ENCODE measurements at places on chromosomes 13 and 19.

- DNase-seq, result no peak
Observed at GRCh38 chr19:13460045-13460444, 46.2 kb downstream of the CACNA1A start.

- peak; percentile 46 for DNase-seq
Observed at GRCh38 chr19:34145741-34146202, 26.5 kb upstream of the LSM14A start.

DNA sequence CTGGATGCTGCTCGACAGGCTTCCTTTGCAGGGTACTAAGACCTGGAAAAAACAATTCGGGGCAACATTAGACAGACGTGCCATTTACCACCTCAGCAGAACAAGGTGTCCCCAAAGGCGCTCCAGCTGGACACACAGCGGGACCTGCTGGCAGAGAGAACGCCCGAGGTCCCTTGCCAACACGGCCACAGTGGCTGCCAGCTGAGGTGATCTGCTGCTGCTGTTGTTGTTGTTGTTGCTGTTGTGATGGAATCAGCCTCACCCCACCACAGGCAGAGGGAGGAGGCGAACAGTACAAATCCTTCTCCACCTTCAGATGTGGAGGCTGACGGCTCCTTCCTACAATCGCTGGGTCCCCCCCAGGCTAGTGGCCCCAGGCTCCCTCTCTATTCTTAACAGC is 25.2 kb downstream of the ANKRD27 start:
- no peak for DNase-seq

DNA sequence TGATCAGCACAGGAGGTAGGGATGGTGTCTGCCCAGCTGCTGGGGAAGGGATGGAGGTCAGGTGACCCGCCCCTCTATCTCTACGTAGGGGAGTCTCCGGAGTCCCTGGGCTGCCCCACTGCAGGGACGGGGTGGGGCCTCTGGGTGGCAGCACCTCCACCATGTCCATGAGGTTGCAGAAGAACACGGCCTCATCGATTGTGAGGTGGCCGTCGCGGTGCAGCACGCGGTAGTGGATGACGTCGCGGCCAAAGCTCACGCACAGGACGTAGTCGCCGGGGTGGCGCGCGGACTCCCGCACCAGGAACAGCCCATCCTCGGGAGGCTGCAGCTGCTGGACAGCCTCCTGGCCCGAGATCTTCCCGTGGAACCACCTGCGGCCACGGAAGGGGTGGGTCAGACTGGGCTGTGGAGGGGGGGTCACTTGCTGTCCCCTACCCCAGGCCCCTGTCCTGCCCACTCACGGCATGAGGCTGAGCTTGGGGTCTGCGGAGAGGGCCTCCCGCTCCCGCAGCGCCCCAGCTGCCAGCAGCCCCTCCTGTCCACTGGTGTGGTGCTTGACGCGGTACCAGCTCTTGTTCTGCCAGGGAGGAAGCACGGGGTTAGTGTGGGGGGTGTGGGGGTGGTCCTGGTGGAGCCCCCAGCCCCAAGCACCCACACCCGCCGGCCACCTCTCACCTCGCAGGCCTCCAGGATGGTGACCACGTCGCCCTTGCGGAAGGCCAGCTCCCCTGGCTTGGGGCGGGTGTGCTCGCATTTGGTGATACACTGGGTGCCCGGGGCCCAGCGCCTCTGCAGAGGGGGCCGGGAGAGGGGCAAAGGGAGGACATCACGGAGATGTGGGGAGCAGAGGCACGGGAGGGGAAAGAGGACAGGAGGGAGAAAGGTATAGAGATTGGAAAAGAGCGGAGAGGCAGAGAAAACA is 2.3 kb downstream of the MATK start:
- no peak for DNase-seq

DNA sequence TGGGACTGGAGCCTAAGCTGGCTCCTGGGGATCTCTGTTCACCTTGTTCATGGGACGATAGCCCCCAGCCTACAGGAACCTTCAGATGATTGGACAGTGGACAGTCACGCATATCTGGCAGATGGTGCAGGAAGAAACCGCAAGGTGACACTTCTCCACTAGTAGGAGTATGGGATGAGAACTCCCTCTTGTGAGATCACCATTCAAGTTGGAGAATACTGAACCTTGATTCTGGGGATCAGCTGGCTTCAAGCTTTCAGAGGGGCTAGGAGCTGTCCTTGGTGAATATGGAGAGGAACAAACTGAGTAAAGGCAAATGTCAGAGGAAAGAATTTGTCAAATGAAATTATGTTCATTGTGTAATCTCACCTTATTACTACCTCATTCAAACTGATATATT is 204.5 kb downstream of the PDS5B start:
- no peak for DNase-seq

DNA sequence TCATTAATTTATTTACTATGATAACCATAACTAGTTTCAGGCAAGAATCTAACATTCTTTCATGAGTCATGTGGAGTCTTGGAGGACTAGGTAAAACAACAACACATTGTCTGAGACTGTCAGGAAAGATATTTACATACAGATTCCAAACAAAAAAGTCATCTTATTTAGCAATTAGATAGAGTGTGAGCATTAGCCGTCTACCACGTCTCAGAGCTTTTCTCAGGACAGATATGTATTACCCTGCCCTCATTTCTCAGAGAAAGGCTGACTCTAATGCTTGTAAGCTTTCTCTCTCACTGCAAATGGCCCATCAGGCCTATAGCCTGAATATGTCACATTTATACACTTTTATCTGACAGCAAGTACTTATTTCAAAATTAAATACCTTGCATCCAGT is 312.1 kb upstream of the PCDH20 start:
- DNase-seq, result peak; percentile 65

- DNase-seq, result no peak
Observed at GRCh38 chr19:48988286-48988685, 4.8 kb downstream of the GYS1 start.

DNA sequence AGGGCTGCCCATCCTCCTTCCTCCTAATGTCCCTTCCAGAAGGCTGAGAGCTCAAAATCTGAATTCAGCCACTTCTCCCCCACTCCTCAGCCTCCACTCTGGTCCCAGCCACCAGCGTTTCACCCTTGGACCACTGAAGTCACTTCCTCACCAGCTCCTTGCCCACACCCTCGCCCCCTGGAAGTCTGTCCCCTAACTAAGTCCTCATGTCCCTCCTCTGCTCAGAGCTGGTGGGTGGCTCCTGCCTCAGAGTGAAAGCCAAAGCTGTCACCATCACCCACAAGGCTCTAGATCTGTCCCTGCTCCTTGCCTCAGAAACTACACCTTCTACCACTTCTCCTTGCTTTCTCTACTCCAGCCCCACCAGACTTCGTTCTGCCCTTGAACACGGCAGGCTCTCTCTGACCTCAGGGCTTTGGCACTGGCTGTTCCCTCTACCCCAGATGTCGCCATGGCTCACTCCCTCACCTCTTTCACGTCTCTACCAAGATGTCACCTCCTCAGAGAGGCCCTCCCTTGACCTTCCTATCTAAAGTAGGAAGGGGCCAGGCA is 1.7 kb downstream of the ERCC1 start:
- DNase-seq, result no peak

- no peak for DNase-seq
Observed at GRCh38 chr19:8127311-8127710, 22.1 kb downstream of the FBN3 start.

DNA sequence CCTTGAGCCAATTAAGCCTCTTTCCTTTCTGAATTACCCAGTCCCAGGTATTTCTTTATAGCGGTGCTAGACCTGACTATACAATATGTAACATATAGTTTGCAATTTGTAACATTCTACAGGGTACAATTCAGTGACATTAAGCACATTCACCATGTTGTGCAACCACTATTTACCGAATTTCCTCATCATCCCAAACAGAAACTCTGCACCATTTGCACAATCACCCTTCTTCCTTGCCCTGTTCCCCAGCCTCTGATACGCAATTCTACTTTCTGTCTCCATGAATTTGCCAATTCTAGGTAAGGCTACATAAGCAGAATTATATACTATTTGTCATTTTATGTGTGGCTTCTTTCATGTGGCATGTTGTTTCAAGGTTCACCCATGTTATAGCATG is 13.7 kb upstream of the SIGLEC10 start:
- DNase-seq, result no peak

DNA sequence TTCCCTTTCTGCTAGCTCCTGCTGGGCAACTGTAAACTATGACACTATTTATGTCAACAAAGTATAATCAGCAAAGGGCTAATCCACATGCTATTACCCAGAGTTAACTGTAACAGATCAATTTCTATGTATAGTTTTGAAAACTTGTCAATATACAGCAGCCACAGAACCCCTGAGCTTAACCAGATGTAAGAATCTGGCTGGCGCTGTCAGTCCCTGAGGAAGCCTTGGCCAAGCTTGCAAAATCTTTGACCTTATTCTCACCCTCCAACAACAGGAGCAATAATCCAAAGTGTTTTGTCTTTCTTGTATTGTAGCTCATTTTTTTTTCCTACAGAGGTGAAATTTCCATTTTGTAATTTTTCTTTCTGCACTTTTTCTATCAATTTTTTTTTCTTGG is 1230.1 kb upstream of the SLC10A2 start:
- DNase-seq, result no peak

DNA sequence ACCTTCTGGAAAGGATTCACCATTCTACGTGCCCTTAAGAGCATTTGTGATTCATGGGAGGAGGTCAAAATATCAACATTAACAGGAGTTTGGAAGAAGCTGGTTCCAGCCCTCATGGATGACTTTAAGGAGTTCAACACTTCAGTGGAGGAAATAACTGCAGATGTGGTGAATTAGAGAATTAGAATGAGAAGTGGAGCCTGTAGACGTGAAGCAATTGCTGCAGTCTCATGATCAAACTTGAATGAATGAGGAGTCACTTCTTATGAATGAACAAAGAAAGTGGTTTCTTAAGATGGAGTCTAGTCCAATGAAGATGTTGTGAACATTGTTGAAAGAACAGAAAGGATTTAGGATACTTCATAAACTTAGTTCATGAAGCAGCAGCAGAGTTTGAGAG is 129.1 kb downstream of the TNFRSF19 start:
- DNase-seq, result no peak

DNA sequence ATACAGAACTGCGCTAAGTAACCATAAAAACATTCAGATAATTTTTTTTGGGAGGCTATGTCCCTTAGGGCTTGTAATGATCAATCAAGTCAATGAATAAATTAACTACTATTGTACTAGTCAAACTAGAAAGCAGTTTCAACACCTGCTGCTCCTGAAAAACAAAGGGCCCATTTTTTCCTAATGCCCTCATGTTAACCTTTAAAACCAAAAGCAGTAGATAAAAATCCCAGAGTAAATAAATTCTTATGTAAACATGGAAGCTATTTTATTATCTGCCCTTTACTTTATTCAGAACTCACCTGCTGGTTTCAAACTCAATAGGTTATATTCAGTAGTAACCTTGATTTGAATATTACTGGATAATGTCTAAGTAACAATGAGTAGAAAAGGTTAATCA is 159.5 kb upstream of the STARD13 start:
- DNase-seq, result no peak

DNA sequence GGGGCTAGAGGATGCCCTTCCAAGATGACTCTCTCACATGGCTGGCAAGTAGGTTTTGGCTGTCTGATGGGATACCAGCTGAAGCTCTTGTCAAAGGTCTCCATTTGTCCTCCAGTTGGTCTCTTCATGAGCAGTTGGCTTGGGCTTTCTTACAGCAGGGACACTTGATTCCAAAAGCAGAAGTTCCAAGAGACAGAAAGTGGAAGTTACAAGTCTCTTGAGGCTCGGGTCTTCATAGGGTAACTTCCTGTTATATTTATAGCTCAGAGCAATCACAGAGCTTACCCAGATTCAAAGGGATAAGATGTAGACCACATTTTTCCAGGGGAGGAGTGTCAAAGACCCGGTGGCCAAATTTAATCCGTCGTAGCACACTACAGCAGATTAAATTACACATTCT is 440.0 kb downstream of the RFC3 start:
- DNase-seq, result no peak

- peak; percentile 82 for DNase-seq
Observed at GRCh38 chr19:5966215-5966614, 11.7 kb downstream of the RANBP3 start.

GRCh38 chr13:109256866-109257760 is 529.3 kb downstream of the IRS2 start:
- peak; percentile 100 for DNase-seq

DNA sequence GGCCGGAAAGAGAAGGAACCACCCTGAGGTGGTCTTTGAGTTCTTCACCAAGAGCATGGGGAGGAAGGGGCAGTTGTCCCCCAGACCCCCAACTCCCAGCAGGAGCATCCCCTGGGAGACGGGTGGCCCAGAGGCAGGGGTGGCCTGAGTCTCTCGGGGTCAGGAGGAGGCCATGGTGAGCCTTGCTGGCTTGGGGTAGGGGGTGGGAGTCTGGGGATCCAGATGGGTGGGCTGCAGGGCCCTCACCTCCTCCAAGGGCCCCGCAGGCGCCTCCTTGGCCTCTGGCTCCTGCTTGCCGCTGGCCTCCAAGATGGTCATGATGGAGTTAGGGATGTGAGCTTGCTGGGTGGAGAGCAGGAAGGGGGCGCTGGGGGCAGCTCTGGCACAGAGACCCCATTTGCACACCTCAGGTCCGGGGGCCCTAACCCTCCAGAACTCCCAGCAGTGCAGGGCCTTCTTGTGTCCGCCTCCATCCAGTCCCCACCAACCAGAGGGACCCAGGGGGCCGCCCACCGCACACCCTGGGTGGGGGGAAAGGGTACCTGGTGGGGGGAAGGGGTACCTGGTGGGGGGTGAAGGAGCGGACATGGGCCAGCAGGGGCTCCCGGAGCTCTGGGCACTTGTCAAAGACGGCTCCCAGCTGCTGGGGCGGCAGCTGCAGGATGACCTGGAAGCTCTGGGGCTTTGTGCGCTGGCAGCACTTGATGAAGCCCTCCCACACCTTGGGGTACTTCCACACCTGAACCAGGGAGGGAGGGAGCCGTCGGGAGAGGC is 1.3 kb upstream of the RSPH6A start:
- DNase-seq, result no peak

DNA sequence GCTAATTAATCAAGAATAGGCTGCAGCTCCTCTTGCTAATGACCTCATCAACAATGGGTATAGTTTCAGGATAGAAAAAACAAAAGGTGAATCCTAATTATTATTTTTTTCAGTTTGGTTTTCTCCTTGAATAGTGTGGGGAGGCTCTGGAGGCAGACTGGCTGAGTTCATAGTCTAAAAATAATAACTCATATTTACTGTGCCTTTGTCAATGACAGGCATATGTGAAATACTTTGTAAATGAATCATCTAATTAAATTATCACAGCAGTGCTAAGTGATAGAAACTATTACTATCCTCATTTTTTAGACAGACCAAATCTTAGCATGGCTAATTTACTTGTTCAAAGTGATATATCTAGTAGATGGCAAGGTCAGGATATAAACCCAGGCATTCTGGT is 1261.0 kb upstream of the SLC10A2 start:
- DNase-seq, result peak; percentile 22

- DNase-seq, result no peak
Observed at GRCh38 chr13:74191410-74191809, 57.2 kb upstream of the KLF12 start.

GRCh38 chr13:37586164-37586563 is 12.4 kb downstream of the POSTN start:
- DNase-seq, result no peak

GRCh38 chr13:35501661-35502235 is 25.3 kb upstream of the MAB21L1 start:
- no peak for DNase-seq

GRCh38 chr13:33884531-33885220 is 66.7 kb downstream of the RFC3 start:
- no peak for DNase-seq
